ENCODE measurements at places on chromosomes 2 and 18. TPM values are rescaled to one million over a fixed set of nuclear protein-coding genes. Genes with fewer than 3 reads are reported as not detected.

Gene CHRNG
- total RNA-seq = not detected

Gene LOXL3
- 3.1 TPM for total RNA-seq

DNA sequence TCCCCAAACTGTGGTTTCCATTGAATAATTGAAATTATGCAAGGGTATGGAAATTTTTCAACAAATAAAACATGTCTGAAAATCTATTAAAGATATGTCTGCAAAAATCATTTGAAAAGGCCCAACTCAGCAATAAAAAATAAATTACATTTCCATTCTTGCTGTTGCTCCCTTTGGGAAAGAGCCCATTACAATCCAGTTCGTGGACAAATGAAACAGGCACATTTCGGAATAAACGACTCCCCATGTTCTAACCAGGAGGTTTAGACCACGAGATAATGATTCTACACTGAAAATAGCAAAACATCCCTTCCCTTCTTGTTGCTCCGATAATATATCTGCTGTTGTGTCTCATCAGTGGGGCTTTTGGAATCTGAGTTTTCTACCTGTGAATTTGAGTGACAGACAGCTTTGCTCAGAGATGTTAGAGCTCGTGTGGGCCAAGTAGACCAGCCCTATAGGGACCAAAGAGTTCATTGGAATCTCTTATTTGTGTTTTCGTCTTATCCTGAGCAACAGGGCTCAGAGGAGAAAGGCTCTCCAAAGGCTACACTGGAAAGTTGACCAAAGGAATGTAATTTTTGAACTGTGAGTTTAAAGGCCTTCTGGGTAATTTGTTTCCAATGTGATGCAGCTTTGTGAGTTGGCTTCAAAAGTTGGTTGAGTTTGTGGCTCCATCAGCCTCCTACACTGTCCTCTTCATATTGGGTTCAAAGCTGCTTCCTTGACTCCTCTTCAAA lies 119.5 kb downstream of the ACTR3 start:
- H3K27me3 ChIP-seq = peaks cover 13% of the 10 kb centered on the region
- H3K4me1 ChIP-seq = no peaks in the 10 kb centered on the region
- DNase-seq = no peak
- no peak overlapping the region for H3K27ac ChIP-seq
- H3K36me3 ChIP-seq = no peaks in the 10 kb centered on the region
- no peak overlapping the region for H3K4me3 ChIP-seq

DNA sequence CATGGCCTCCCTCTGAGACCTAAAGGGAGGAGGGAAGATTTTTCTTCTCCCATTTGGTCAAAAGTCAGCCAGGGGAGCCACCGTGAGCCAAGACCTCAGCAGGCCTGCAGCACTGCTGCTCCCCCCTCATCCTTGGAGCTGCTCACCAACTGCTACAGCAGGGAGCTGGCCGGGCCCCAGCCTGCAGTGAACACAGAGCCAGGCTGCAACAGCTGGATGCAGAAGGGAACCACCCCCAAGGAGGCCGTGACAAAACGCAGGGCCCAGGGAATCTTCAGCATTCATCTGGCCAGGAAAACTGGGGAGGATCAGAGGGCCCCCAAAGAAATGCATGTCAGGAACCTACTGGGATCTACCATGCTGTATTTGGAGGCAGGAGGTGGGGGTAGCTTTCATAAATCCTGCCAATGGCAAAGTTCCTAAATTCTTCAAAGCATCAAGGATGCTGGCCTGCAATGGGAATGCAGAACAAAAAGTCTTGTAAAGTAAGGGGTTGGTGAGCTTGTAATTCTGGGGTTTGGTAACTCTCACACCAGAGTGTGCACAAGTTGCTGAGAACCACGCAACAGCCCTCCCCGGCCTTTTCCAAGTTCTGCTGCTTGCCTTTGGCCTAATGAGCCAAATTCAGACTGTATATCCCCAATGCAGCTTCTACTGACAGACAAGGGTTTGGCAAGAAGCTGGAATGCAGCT lies 61.0 kb downstream of the CACNB4 start:
- no peak overlapping the region for H3K4me3 ChIP-seq
- no peaks in the 10 kb centered on the region for H3K27me3 ChIP-seq
- DNase-seq = no peak
- no peaks in the 10 kb centered on the region for H3K4me1 ChIP-seq

GRCh38 chr2:197925204-197925603 lies 120.8 kb downstream of the PLCL1 start:
- H3K27ac ChIP-seq = no peak overlapping the region
- no peaks in the 10 kb centered on the region for H3K27me3 ChIP-seq
- peaks cover 1% of the 10 kb centered on the region for H3K36me3 ChIP-seq
- no peak overlapping the region for H3K4me3 ChIP-seq

GRCh38 chr18:64444819-64445218 lies 295.9 kb upstream of the LINC00305 start:
- no peaks in the 10 kb centered on the region for H3K36me3 ChIP-seq
- no peak for DNase-seq
- no peaks in the 10 kb centered on the region for H3K4me1 ChIP-seq
- H3K27me3 ChIP-seq = no peaks in the 10 kb centered on the region

GRCh38 chr18:66280470-66280869 lies 323.4 kb downstream of the CDH19 start:
- H3K4me3 ChIP-seq = no peak overlapping the region
- no peaks in the 10 kb centered on the region for H3K36me3 ChIP-seq

DNA sequence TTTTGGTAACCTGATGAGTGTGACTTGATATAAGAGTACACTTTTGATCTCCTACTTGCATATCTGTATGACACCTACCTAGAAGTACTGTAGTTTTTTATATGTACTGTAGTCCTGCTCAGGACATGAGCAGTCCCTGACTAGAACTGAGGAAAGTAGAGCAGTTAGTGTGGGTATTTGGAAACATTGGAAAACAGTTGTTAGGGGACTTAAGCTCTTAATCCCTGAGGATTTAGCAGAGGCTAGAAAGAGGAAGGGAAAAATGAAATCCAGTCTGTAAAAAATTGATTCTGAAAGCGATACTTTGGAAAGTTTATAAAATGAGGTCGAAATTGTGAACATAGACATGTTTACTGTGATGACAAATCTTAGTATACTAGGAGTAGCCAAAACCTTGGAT lies 125.6 kb downstream of the NCOA1 start:
- peaks cover 2% of the 10 kb centered on the region for H3K36me3 ChIP-seq
- no peaks in the 10 kb centered on the region for H3K27me3 ChIP-seq
- DNase-seq = no peak
- H3K27ac ChIP-seq = no peak overlapping the region
- H3K4me1 ChIP-seq = peaks cover 21% of the 10 kb centered on the region

- no peaks in the 10 kb centered on the region for H3K4me1 ChIP-seq
- no peak overlapping the region for H3K27ac ChIP-seq
- no peak for DNase-seq
- no peaks in the 10 kb centered on the region for H3K27me3 ChIP-seq
- H3K36me3 ChIP-seq = no peaks in the 10 kb centered on the region
These were observed 287.7 kb downstream of the PTGR3 start for GRCh38 chr18:74921057-74921820.

DNA sequence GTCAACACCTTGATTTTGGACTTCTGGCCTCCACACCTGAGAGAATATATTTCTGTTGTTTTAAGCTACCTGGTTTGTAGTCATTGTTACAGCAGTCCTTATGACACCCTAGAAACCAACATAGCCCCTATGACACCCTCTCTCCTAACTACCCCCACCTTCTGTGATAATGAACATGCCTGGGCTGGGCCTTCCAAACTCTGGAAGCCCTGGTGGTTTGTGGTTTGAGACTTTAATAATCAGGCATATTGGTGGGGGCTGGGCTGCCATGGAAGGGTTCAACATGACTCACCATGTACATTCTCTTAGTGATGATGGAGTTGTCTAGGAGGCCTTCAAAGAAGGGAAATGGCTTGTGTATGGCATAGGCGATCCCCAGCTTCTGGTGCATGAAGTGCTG lies 3.3 kb downstream of the SP110 start:
- H3K4me1 ChIP-seq = peaks cover 58% of the 10 kb centered on the region
- no peak overlapping the region for H3K27ac ChIP-seq
- no peaks in the 10 kb centered on the region for H3K27me3 ChIP-seq
- H3K36me3 ChIP-seq = peaks cover 70% of the 10 kb centered on the region
- DNase-seq = no peak

DNA sequence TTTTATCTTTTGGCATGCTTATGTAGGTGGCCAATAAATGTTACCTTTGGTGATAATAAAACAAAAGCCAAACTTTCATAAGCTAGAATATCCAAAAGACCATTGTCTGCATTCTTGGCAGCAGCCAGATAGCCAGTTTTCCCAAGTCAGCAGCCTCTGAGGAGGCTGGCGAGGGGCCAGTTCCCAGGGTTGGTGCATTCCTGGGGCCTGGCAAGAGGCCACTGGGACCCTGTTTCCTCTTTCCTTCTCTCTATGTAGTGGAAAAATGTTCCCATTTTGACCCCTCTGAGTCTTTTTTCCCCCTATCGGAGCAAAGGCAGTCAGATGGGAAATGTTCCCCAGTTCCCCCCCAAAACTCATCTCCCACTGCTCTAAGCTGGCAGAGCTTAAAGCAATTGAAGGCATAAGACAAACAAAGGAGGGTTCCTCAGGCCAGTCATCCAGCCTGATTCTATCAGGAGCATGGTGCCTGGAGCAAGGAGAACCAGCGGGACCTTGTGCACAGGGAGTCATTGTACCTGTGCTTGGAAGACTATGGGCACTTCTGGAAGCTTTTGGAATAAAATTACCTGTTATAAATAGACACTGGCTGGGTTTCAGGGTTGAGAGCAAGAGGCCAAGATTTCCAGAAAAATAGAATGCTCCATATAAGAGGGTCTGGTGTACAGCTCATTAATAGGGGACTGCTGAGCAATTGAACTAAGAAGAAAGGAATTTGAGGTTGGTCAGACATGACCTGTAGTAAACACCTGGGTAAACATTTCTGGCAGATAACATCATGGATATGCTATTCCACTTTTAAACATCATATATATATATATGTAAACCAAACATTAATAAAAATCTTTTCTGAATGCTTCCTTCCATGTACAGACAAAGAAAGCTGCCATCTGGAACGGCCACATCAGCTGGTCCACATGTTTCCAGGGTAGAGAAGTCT lies 63.4 kb downstream of the NCKAP5 start:
- DNase-seq = no peak
- H3K27ac ChIP-seq = no peak overlapping the region
- no peaks in the 10 kb centered on the region for H3K4me1 ChIP-seq
- no peaks in the 10 kb centered on the region for H3K27me3 ChIP-seq
- H3K36me3 ChIP-seq = no peaks in the 10 kb centered on the region
- no peak overlapping the region for H3K4me3 ChIP-seq

DNA sequence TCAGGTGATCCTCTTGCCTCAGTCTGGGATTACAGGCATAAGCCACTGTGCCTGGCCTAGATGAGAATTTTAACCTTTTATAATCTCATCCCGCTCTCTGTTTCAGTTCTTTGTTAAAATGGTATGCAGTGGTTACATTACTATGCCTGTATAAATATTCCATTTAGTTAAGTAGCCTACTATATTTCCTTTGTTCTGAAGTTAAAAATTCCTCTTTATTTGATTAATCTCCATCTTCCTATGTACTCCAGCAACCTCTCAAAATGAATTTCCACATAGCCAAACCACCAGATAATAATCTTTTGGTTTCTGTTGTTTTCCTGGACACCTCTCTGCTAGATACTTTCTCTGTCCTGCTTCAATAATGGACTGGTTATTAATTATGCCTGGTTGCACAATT lies 15.8 kb downstream of the RAB10 start:
- H3K36me3 ChIP-seq = no peaks in the 10 kb centered on the region
- H3K4me3 ChIP-seq = no peak overlapping the region
- no peak overlapping the region for H3K27ac ChIP-seq
- no peaks in the 10 kb centered on the region for H3K27me3 ChIP-seq
- no peak for DNase-seq
- H3K4me1 ChIP-seq = peaks cover 82% of the 10 kb centered on the region

GRCh38 chr18:40013001-40013609 lies 1941.9 kb upstream of the PIK3C3 start:
- H3K27ac ChIP-seq = no peak overlapping the region
- no peaks in the 10 kb centered on the region for H3K27me3 ChIP-seq
- no peak overlapping the region for H3K4me3 ChIP-seq
- DNase-seq = no peak

DNA sequence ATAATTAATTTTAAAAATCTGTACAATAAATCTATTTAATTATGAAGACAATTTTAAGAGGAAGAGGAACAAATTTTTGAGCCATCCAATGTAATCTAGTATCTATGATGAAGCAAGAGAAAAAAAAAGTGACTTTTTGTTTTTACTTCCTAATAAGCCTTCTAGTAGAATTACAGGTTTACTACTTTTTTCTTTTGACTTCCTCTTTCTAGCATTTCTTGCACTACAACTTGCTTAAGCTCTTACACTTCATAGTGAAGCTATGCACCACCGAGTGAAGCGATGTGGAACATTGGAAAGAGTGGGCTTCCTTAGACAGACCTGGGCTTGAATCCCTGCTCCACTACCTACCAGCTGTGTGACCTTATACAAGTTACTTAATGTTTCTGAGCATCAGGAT lies 2.1 kb downstream of the SERPINB2 start:
- peaks cover 6% of the 10 kb centered on the region for H3K4me1 ChIP-seq
- H3K4me3 ChIP-seq = no peak overlapping the region
- H3K36me3 ChIP-seq = no peaks in the 10 kb centered on the region
- DNase-seq = no peak

DNA sequence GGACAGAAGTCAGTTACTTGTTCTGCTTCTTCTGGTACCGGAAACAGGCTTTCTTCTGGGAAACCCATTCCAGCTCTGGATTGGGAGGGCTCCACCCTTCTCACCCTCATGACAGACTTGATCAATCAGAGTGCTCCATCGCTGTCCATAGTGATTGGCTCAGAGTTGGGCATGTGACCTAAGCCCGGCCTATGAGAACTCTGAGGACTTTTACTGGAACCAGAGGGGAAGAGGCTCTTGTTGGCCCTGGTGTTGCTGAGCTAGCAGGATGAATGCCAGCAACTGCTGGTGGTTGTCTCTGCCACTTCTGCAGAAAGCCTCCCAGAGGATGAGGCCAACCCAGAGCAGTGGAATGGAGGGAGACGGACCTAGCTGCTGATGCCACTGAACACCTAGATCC lies 33.3 kb downstream of the TMEM37 start:
- peaks cover 16% of the 10 kb centered on the region for H3K4me1 ChIP-seq
- no peak overlapping the region for H3K4me3 ChIP-seq
- DNase-seq = no peak
- no peak overlapping the region for H3K27ac ChIP-seq
- no peaks in the 10 kb centered on the region for H3K36me3 ChIP-seq
- no peaks in the 10 kb centered on the region for H3K27me3 ChIP-seq

DNA sequence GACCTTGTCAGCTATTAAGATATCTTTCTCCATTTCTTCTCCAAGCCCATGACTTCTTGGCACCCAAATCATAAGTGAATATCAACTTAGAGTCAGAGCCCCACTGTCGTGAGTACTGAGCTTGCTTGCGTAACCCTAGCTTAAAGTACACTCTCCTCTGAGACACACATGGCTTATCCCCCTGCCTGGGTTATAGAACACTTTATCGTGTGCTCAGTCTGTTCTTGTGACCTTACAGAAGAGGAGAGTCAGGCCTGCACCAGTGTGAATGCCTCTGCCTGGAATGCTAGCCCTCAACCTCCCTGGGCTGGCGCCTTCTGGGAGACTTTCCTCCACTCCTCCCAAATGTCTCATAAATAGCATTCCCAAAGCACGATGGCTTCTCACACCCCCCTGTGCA lies 79.3 kb downstream of the CEP192 start:
- DNase-seq = no peak
- H3K27me3 ChIP-seq = no peaks in the 10 kb centered on the region
- H3K4me1 ChIP-seq = peaks cover 13% of the 10 kb centered on the region
- no peak overlapping the region for H3K27ac ChIP-seq
- no peak overlapping the region for H3K4me3 ChIP-seq
- peaks cover 12% of the 10 kb centered on the region for H3K36me3 ChIP-seq

- peaks cover 26% of the 10 kb centered on the region for H3K4me1 ChIP-seq
- DNase-seq = peak; percentile 51
- H3K36me3 ChIP-seq = no peaks in the 10 kb centered on the region
- peak overlapping the region; percentile 90 for H3K4me3 ChIP-seq
- H3K27ac ChIP-seq = no peak overlapping the region
These were observed 749 bp downstream of the STK25 start for GRCh38 chr2:241507430-241508239.

Data from activated T-cell treated with anti-CD3 and anti-CD28 coated beads, Interleukin-2, amount 50 U/mL, for 72 hours (primary cell).